Activated CD4-positive, alpha-beta T cell treated with anti-CD3 and anti-CD28 coated beads for 24 hours (primary cell): ENCODE measurements at places on chromosomes 5 and 9.

- DNase-seq: no peak
Observed at GRCh38 chr9:14723301-14723700, 768 bp upstream of the CER1 start.

- no peak for DNase-seq
Observed at GRCh38 chr5:9559965-9560364, 14.1 kb upstream of the SEMA5A start.

DNA sequence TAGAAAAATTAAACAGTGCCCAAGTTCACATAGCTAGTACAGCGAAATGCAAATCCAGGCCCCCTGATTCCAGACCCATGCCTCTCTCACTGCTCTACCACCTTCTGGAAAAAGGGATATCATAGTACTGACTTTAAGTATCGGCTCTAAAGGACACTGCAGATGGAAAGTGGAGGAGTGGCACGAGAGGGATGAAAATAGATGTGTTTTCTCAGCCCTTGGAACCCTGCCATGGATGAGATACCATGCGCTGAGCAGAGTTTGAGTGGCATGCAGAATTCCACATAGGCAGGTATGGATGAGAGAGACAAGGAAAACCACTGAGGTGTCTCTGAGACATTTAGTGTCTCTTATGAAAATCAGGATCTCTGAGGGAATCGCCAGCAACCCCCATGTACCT, 18.8 kb downstream of the CKMT2 start:
- no peak for DNase-seq

GRCh38 chr5:58653521-58653920, 70.6 kb downstream of the RAB3C start:
- DNase-seq: no peak

DNA sequence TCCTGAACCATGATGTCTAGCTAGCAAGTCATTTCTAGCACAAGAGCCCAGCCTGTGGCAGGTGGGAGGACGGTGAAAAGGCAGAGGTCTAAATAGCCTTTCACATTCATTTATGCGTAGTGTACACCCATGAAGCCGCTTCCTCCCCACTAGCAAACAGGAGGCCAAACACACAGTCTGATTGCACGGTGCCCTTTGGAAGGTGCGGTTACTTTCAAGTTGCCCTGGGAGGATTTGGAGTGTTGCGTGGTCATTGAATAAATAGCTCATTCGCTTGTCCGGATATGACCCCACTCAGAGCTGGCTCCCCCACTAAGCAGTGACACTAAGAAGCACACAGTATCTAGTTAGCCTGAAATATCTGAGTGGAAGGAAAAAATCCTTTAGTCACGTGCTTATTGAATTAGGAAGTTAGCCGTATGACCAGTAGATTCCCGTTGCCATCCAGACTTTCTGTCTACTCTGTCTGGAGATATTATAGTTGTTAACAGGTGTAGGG, 664 bp upstream of the ARSB start:
- peak; percentile 37 for DNase-seq

DNA sequence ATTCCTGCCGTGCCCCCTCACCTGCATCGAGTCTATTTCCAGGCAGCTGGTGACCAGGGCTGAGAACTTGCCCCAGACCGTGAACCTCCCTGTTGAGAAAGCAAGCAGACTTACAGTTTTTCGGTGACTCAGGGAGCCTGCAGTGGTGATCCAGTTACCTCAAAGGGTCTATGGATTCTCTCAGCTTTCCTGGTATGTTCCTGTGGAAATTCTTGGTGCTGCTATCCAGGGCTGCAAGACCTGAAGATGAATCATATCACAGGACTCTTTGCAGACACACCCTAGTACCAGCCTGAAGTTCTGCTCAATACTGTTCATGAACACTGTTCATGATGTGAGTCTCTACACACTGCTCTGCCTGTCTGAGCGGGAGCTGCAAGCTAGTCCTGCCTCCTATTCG, 154.7 kb downstream of the WDR70 start:
- no peak for DNase-seq

GRCh38 chr5:150112201-150113046, 26.1 kb upstream of the CSF1R start:
- no peak for DNase-seq

GRCh38 chr5:138024117-138024516, 8.8 kb downstream of the FAM13B start:
- DNase-seq: no peak

DNA sequence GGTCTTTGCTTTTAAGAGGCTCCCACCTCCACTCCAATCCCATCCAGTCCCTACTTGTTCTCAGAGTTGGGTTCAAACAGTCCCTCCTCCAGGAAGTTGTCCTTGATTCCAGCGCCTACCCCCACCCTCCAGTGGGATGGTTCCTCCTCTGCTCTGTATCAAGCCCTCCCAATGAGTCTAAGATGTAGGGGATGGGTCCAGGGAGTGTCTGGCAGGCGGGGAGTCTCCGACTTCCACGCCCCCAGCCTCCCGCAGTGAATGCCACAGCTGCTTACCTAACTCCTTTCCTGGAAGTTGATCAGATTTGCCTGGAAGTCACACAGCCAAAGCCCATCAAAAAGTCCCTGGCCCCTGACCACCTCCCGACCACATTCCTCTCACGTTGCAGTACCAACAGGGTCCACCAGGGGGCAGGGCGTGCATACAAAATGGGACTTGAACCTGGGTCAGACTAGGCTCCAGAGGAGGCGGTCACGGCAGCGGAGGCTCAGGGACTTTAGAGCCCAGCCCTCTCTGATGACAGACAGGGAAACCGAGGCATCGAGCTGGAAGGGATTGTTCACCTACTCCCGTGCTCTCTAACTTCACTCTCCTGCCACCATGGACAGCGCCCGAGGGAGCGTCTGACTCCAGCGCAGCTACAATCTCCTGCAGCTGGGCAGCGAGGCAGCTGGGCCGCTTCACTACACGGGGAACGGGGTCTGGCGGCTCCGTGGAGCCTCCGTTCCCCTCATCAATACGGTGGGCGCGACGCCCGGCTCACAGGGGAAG, 25.0 kb upstream of the TDRD7 start:
- peak; percentile 64 for DNase-seq

DNA sequence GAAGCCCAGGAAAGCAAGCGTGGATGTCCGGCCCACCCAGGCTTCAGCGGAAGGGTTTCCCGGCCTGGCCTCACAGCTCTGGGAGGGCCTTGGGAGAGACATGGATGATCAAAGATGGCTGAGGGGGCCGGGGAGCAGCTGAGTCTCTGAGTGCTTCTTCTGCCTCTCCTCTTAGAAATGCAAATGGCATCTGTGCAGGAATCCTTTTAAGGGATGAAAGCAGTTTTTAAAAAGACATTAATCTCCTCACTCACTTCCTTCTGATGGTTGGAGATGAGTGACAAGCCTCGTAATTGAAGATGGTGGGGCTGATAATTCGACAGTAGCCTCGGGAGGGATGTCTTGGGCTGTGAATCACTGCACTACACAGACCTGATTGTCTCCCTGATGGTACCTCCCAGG, 24.3 kb upstream of the PITX1 start:
- no peak for DNase-seq

- DNase-seq: no peak
Observed at GRCh38 chr9:133184971-133185370, 21.3 kb upstream of the GBGT1 start.

DNA sequence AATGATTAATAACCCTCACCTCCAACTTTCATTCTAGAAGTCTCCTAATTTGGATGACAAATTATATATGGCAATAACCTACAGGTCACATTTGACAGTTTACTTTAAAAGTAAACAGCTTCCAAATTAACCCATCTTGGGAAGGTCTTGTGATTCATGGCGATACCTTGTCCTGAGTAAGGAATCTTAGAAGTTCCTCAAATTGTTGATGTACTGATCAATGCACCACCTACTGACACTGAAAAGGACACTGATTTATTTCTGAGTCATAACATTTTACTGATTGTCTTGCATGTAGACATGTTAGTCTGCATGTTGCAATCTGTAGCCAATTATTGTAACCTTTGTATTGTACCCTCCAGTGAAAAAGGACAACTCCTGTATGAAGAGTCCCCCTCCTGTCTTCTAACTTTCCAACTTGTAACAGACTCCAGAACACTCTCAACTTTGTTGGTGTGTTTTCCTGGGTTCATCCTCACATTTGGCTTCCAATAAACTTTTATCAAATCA, 16.0 kb upstream of the SLC22A5 start:
- no peak for DNase-seq

DNA sequence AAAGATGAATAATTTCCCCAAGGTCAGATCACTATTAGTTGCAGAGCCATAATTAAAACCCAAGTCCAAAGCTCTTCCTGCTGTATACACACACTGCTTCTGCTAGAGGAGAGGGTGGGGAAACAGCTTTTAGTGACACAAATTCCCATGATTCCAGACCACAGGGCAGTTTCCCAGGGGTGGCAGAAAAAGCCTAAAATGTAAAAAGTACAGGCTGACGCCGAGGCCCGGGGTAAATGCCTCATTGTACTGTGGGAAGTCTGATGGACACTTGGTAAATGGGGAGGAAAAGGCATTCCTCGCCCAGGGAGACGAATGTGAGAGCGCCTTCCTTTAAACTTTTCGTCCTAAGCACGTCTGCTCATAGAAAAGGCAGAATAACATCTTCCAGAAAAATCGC, 65.7 kb downstream of the DENND1A start:
- DNase-seq: no peak

DNA sequence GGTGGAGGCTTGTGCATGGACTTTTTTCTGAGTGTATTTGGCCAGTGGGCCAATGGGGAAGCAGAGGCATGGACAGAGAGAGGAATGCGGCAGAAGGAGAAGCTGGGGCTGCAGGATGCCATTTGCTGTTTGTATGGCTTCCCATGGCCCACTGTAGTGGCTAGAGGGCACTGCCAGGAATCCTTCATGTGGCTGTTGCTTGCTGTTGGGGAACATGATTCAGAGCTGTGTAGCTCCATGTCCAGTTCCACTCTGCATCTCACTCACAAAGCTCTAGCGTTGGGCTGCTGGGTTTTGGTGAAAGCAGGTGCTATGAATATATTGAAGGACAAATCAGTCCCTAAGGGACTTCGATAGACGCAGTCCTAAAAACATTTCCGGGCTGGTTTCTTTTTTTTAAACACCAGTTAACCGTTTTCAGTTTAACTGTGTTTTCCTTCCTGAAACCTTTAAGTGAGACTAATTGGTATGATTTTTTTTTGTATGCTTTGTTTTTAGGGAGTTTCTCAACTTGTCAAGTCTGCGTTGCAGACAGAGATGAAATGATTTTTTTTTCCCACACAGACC, 51.3 kb downstream of the SLC22A5 start:
- DNase-seq: no peak

DNA sequence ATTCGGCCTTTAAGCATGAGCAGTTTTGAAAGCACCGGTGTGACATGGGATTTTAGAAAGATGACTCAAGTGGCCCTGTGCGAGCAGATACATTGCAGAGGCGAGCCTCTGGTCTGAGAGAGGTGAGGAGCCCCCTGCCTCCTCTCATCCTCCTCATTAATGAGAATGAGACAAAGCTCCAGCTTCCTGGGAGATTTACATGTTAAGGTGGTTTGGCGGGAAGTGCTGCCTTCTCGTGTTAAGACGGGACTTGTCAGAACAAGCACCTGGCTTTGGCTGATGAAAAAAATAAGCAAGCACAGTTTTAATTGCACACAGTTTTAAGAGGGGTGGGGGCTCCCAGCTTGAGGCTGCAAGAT, 68.1 kb downstream of the ACTL7B start:
- DNase-seq: no peak

- peak; percentile 7 for DNase-seq
Observed at GRCh38 chr5:150129813-150130492, 25.7 kb downstream of the PDGFRB start.

- DNase-seq: no peak
Observed at GRCh38 chr5:76710991-76711390, 4.9 kb upstream of the F2R start.

- DNase-seq: no peak
Observed at GRCh38 chr5:61806491-61807020, 474.5 kb downstream of the ZSWIM6 start.

DNA sequence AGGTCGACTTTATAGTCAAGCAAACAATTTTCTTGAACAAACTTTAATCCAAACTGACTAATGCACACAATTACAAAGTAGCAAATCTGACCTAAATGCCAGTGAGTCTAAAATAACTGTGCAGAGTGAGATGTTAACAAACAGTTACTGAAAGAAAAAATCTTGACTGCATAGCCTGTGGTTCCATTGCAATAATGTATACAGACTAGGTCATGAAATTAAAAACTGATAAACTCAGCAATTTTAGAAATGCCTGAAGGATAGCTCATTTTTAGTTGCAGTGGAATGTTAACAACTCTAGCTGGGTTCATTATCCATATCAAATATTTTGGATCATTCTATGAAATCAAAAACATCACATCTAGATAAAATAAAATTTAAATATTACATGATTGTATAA, 73.4 kb upstream of the CDH12 start:
- DNase-seq: no peak

GRCh38 chr9:77021291-77021894, 1.9 kb downstream of the FOXB2 start:
- DNase-seq: no peak

DNA sequence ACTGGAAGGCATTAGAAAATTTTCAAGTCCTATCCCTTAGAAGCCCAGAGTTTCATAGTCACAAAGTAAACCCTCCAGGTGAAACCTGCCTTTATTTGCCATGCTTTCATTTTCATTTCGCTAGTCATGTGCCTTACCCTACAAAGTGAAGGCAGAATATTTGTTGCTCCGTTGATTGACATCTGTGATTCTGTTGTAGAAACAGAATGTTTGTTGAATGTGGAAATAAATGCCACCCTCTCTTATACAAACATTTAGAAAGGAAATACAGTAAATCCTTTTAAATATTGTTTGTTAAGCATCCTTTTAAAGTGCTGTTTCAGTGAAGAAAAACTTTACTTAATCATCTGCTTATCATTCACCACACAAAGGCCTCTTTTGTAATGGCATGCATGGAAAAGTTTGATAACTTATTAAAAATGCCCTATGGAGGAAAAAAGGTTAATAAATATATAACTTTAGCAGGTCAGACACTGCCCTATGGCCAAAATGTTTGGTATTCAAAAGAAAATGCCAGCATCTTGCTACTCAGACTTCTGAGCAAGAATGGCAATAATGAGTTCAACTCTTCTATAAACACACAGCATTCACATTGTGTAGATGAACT, 34.3 kb upstream of the CAST start:
- no peak for DNase-seq

DNA sequence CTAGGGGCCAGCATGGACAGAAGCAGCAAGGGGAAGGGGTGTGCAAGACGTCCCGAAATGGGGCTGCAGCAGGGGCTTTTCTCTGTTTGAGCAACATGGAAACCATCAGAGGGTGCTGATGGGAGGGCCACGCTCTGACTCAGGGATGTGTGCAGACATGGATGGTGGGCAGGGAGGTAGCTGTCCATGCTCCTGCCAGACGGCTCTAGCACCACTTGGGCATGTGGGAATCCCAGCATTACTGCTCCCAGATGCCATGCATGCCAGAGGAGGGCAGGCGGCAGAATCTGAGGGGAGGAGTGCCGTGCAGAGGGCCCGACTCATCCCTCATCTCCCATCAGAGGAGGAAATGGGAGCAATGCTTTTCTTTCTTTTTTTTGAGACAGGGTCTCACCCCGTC, 45.6 kb upstream of the SLC25A51 start:
- DNase-seq: no peak
